ENCODE measurements at places on chromosomes 12 and 14.

GRCh38 chr12:11656550-11656949 is 7.1 kb downstream of the ETV6 start:
- DNase-seq, result no peak

DNA sequence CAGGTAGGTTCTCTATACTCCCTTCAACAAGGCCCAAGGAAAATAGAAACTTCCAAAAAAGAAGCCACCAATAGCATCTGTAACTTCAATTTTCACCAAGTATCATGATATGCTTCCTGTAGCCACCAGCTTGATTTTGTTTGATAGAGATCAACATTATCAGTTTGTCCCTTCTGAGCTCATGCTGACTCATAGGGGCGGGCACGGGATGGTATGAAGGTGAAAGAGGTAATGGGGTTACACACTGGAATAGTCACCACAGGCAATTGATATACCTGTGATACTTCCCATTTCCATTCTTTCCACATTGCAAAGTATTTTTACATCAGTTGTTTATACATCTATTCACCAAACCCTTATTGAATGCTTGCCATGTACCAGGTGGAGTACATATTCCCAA is 134.1 kb downstream of the KCNA5 start:
- DNase-seq, result no peak

- no peak for DNase-seq
These were observed 16.2 kb upstream of the TCL1A start for GRCh38 chr14:95730126-95730525.

DNA sequence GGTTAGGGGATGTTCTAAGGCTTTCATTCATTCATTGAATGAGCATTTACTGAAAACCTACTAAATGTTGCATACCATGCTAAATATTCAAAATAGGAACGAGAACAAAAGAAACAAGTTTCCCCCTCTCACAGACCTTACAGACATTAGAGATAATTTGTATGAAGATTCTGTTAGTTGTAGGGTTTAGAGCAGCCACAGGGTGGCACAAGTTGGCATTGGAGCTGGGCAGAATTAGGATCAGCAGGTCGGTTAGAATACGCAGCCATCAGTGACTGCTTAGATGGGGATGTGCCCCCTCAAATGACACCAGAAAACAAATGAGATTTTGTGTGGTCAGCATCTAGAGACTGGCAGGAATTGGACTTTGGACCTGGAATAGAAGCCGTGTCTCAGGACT is 166.3 kb upstream of the DAAM1 start:
- DNase-seq, result no peak

- DNase-seq, result no peak
These were observed 29.3 kb upstream of the GAS2L3 start for GRCh38 chr12:100544165-100544564.

DNA sequence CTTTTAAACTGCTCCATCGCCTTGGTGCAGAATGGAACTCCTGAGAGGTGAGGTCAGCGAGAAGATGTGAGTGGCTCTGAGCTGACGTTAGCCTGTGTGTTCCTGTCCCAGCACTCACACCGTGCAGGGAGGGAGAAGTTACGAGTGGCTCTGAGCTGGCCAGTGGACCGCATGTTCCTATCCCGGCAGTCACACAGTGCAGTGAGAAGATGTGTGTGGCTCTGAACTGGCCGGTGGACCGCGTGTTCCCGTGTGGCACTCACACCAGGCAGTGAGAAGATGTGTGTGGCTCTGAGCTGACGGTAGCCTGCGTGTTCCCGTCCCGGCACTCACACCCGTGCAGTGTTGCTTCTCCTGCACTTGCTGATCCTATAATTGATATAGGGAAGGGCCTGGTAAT is 59.9 kb downstream of the VCPKMT start:
- DNase-seq, result no peak

DNA sequence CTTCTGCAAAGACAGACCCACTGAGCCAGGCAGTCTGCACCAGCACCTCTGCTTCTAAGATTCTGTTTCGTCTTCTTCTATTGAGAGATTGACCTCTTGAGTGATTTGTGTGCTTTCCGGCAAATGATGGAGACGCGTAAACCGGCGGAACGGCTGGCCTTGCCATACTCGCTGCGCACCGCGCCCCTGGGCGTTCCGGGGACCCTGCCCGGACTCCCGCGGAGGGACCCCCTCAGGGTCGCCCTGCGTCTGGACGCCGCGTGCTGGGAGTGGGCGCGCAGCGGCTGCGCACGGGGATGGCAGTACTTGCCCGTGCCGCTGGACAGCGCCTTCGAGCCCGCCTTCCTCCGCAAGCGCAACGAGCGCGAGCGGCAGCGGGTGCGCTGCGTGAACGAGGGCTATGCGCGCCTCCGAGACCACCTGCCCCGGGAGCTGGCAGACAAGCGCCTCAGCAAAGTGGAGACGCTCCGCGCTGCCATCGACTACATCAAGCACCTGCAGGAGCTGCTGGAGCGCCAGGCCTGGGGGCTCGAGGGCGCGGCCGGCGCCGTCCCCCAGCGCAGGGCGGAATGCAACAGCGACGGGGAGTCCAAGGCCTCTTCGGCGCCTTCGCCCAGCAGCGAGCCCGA is 703 bp downstream of the ASCL4 start:
- no peak for DNase-seq

GRCh38 chr14:90936757-90937440 is 120.7 kb upstream of the TTC7B start:
- DNase-seq, result no peak

All from CD4-positive, CD25-positive, alpha-beta regulatory T cell (primary cell).